Activated CD4-positive, alpha-beta memory T cell treated with anti-CD3 and anti-CD28 coated beads for 36 hours (primary cell): ENCODE measurements at places on chromosomes 5 and 9.

DNA sequence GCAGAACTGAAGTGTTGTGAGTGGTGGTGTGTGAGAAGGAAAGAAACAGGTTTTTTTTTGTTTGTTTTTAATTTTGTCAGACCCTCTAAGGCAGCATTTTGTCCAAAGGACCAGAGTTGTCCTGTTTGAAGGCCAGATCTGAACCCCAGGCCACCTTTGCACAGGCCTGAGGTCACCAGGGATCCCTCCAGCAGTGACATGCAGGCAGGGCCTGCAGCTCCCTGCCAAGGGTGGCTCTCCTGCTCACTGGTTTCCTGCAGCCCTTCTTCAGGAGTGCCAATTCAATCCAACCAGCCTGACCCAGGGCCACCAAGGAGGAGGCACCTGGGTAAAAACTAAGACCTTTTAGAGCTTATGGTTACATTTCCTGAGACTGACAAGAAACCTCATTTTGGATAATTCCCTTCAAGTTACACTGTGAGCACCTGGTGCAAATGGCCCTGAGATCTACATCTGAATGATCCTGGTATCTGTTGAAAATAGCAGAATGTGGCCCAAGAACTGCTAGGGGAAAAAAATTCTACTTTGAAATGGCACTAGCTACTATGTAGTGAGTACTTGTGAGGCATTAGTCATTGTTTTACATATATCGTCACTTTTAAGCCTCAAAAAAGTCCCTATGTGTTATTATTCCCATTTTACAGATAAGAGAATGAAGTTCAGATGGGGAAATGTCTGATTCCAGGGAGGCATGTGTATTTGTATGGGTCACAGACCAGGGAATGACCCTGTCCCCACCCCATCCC lies 33.5 kb upstream of the SMU1 start:
- peaks cover 11% of the 10 kb centered on the region for H3K4me1 ChIP-seq
- DNase-seq: no peak
- H3K36me3 ChIP-seq: peaks cover 17% of the 10 kb centered on the region
- H3K4me3 ChIP-seq: no peak overlapping the region

GRCh38 chr9:83469722-83470121 lies 68.5 kb downstream of the FRMD3 start:
- H3K27ac ChIP-seq: no peak overlapping the region
- H3K36me3 ChIP-seq: peaks cover 3% of the 10 kb centered on the region
- DNase-seq: no peak
- peaks cover 1% of the 10 kb centered on the region for H3K27me3 ChIP-seq

GRCh38 chr9:115548609-115549260 lies 430.8 kb upstream of the TNC start:
- no peak overlapping the region for H3K27ac ChIP-seq
- no peak overlapping the region for H3K4me3 ChIP-seq
- H3K4me1 ChIP-seq: no peaks in the 10 kb centered on the region
- H3K36me3 ChIP-seq: no peaks in the 10 kb centered on the region

DNA sequence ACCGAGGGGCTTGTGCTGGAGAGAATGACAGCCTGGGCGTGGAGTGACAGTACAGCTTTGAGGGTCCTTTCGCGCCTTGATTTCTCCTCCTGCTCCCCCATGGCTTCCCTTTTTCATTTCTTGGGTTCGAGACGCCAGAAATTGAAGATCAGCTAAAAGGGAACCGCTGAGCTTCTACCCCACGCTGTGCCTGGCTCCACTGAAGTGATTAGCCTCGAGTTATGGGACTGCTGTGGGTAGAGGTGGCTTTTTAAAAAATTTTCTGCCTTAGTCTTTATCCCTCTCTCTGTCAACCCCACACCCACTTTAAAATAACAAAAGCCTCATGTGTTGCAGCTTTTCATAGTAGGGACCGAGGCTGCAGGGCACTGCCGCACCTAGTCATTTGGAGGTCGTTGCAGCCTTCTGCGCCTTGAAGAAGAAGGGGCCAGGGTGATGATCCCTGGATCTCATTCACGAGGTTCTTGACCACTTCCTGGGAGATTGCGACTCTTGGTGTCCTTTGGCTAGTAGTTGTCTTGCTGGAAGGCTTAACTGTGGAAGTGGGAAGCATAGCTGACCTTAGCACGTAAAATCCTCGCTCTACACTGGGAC lies 603 bp downstream of the PPIP5K2 start:
- no peaks in the 10 kb centered on the region for H3K27me3 ChIP-seq
- peak overlapping the region; percentile 88 for H3K4me3 ChIP-seq
- peaks cover 43% of the 10 kb centered on the region for H3K4me1 ChIP-seq
- DNase-seq: peak; percentile 21
- H3K36me3 ChIP-seq: peaks cover 6% of the 10 kb centered on the region
- peak overlapping the region; percentile 99 for H3K27ac ChIP-seq

- H3K27ac ChIP-seq: no peak overlapping the region
- no peaks in the 10 kb centered on the region for H3K27me3 ChIP-seq
- no peaks in the 10 kb centered on the region for H3K36me3 ChIP-seq
- peak; percentile 27 for DNase-seq
- H3K4me1 ChIP-seq: peaks cover 18% of the 10 kb centered on the region
These were observed 19.5 kb upstream of the SERINC5 start for GRCh38 chr5:80275347-80275746.

- H3K4me3 ChIP-seq: no peak overlapping the region
- no peak for DNase-seq
- peaks cover 28% of the 10 kb centered on the region for H3K36me3 ChIP-seq
- peaks cover 6% of the 10 kb centered on the region for H3K4me1 ChIP-seq
- H3K27me3 ChIP-seq: no peaks in the 10 kb centered on the region
These were observed 22.5 kb downstream of the MSANTD3 start for GRCh38 chr9:100449420-100449819.

DNA sequence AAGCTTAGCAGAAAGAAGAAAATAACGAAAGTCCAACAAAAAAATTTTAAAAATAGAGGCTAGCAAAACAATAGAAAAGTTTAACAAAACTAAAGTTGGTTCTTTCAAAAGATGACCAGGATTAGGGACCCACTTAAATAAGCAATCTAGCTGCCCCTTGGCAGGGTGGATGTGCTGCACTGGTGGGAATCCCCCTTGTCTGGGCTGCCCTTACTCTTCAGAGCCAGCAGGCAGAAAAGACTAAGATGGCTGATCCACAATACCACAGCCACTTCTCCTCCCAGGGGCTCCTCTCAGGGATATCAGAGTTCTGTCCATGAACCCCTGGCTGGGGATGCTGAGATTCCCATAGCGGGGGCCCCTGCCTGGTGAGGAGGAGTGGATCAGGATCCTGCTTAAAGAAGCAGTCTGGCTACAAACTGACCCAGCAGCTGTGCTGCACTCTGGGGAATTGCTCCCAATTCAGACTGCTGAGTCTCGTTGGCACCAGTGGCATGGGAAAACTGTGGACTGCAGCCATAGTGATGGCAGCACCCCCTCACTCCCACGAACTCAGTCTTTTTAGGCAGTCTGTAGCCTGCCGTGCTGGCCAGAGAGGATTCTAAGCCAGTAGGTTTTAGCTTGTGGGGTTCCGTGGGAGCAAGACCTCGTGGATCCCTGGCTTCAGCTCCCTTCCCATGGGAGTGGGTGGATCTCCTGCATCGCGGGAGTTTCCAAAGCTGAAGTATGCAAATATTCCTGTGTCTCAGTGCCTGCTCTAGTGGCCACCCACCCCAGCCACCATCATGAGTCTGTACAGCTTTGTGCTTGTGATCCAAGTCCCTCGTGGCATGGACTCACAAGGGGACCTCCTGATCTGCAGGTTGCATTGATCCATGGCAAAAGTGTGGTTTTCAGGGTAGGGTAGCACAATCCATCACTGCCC lies 2.9 kb upstream of the INSL6 start:
- H3K4me3 ChIP-seq: no peak overlapping the region
- H3K27me3 ChIP-seq: no peaks in the 10 kb centered on the region
- H3K27ac ChIP-seq: no peak overlapping the region
- H3K36me3 ChIP-seq: no peaks in the 10 kb centered on the region
- H3K4me1 ChIP-seq: peaks cover 15% of the 10 kb centered on the region
- no peak for DNase-seq

GRCh38 chr5:51475628-51476027 lies 92.4 kb downstream of the ISL1 start:
- H3K27ac ChIP-seq: no peak overlapping the region
- no peaks in the 10 kb centered on the region for H3K27me3 ChIP-seq
- no peaks in the 10 kb centered on the region for H3K36me3 ChIP-seq

- no peaks in the 10 kb centered on the region for H3K4me1 ChIP-seq
- no peak overlapping the region for H3K27ac ChIP-seq
- no peaks in the 10 kb centered on the region for H3K27me3 ChIP-seq
- no peaks in the 10 kb centered on the region for H3K36me3 ChIP-seq
- DNase-seq: no peak
- no peak overlapping the region for H3K4me3 ChIP-seq
These were observed 1793.0 kb upstream of the ACO1 start for GRCh38 chr9:30591461-30591860.
